Stimulated activated CD8-positive, alpha-beta memory T cell treated with anti-CD3 and anti-CD28 coated beads, Interleukin-2, amount 100 ng/mL, for 1 hour (primary cell): ENCODE measurements at places on chromosomes 2 and 18.

GRCh38 chr2:20621366-20622295 is 29.3 kb downstream of the HS1BP3 start:
- DNase-seq, result no peak

DNA sequence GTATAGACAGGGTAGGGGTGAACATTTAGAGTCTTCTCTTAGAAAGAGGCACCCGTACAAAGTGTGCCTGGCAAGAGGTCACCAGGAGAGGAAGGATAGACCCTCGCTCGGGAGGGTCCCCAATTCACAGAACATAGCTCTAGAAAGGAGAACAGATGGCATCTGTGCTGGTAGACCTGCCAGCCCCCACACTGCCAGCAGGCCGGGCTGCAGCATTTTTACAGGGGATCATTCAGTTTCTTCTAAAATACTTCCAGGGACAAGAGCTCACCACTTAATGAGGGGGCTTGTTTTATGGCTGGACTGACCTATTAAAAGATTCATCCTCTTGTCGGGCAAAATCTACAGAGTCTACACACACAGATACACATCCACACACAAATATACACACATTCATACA is 149.9 kb downstream of the SEPTIN10 start:
- DNase-seq, result no peak

GRCh38 chr2:30127016-30127893 is 19.6 kb upstream of the YPEL5 start:
- no peak for DNase-seq

GRCh38 chr2:128867936-128868636 is 549.4 kb upstream of the HS6ST1 start:
- no peak for DNase-seq
